Activated CD4-positive, alpha-beta T cell treated with anti-CD3 and anti-CD28 coated beads, Interleukin-2, Interleukin-6, amounts not matched to agents 100 ng/mL and 50 ng/mL, durations not matched to agents 16 hours and 8 hours (primary cell): ENCODE measurements at places on chromosomes 6 and 20.
A peak's percentile ranks its signal among the peaks of the same experiment; 100 is the strongest.

DNA sequence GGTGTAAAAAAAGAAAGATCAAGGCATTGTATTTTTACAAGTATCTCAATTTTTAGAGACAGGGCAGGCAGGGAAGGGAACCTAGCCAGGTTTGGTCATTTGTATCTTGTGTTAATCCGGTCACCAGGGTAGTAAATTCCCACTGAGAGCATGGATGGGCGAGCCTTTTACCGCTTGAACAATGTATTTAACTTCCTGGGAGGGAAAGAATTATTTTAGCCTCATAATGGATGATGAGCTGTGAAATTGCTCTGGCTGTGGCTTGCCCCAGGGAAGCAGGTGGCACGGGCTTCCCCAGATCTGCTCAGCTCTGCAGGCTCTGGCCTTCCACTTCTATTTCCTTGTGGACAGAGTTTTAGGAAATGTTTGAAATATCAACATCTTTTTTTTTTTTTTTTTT is 72.9 kb downstream of the TOX2 start:
- DNase-seq: no peak

DNA sequence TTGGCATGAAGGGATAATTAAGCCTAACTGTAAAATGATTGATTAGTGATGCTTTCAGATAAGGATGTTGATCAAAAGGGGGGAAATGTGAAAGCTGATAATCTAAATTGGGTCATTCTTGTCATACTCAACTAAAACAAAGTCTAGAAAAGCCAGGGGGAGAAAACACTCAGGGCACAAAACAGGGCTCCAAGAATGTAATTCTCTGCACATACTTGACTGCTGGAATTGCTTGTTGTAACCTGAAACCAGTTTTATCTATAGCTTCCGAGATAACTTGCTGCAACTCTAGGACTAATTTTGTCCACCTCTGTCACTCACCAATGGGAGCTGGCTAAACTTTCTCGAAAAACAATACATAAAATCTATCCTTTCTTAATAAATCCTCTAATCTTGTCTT is 310.3 kb downstream of the CLVS2 start:
- no peak for DNase-seq

GRCh38 chr20:825710-826421 is 7.6 kb upstream of the FAM110A start:
- no peak for DNase-seq

GRCh38 chr6:104940893-104941728 is 15.8 kb upstream of the LIN28B start:
- peak; percentile 52 for DNase-seq

GRCh38 chr6:169701311-169701953 is 397 bp downstream of the WDR27 start:
- peak; percentile 29 for DNase-seq

- DNase-seq: no peak
These were observed 11.6 kb upstream of the TRIB3 start for GRCh38 chr20:368915-369314.

GRCh38 chr20:50335866-50336265 is 145.2 kb downstream of the CEBPB start:
- DNase-seq: no peak

DNA sequence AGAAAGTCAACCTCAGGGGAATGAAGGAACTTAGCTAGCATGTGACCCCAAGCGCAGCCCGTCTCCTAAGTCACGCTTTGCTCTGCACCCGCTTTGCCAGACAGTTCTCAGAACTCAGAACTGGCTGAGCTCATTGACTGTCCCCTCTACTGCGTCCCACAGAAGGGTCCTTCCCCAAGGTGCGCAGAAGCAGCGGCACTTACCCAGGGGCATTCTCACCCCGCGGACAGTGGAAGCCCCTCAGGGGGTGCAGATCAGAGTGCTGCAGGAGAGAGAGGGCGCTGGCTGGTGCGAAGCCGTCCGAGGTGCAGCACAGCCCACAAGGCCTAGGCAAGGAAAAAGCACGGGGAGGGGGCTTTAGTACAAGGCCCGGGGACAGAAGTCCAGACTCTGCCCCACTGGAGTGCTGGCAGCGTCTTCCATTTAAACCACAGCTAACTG is 807 bp downstream of the SNHG17 start:
- peak; percentile 27 for DNase-seq
